ENCODE measurements at places on chromosomes 13 and 19.

- no peak for DNase-seq
Measured at GRCh38 chr13:48391257-48391656, 21.7 kb downstream of the LPAR6 start.

DNA sequence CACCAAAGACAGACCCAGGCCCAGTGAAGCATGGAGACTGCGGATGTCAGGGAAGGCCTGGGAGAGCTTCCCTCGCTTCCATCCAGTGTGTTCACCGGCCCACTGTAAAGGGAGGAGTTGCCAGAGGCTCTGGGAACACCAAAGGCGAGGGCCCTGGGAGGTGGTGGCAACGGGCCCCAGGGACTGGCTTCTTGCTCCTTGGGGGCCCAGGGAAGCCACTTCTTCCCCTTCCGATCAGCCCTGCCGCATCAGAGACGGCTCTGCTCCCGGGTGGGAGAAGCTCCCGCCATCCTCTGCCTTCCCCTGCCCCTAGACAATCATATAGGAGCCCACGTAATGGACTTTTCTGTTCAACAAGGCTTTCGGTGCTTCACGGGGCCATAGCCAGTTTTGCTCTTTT is 83.4 kb upstream of the GPR183 start:
- no peak for DNase-seq

DNA sequence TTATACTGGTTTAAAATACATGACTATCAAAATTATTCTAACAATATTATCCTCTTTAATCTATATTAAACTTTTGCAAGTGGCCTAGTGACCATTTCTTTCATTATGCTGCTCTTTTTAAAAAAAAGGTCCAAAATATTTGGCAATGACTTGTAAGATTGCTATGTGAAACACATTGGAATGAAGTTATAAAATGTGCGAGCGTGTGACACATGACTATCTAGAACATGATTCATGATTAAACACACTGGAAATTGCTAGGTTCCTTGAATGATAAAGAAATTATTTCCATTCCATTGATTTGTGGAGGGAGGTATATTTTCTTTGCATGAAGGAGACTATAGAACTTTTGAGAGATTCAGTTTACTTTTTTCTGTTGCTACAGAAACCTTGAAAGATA is 739.1 kb downstream of the DIAPH3 start:
- no peak for DNase-seq

DNA sequence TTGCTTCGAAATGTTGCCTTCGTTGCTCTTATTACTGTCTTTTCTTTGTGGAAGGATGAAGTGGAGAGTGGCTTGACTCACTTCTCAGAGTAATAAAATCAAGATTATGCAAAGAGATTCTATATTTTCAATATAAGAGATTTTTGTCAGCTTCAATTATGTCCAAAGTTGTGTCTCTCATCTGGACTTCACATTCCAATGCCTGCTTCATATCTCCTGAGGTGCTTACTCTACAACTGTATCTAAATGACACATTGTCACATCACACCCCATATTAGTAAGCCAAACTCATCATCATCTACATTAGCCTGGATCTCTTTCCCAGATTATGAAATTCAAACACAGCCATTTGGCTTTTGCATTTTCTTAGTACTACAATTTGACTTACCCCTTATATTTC is 409.4 kb downstream of the DACH1 start:
- DNase-seq = no peak

- no peak for DNase-seq
Measured at GRCh38 chr19:38538793-38539528, 78.8 kb downstream of the MAP4K1 start.

DNA sequence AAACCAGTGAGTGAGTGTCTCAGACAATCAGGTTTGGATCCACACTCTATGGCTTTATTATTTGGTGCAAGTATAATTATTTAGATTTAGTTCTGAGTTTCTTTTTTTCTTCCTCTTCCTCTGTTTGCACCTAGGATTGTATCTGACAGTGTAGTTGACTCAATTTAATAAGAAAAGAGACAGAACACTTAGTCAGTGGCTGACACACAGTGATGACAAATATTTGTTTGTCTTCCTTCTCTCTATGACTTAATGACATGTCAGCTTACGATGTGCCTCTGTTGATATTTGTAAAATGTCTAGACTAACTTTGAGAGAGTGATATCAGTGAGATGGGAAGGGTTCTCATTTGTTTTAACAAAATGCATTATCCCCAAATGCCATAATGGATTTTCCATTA is 129.5 kb upstream of the SLC10A2 start:
- DNase-seq = no peak

- peak; percentile 27 for DNase-seq
Measured at GRCh38 chr19:4455719-4456475, 1.7 kb downstream of the UBXN6 start.

DNA sequence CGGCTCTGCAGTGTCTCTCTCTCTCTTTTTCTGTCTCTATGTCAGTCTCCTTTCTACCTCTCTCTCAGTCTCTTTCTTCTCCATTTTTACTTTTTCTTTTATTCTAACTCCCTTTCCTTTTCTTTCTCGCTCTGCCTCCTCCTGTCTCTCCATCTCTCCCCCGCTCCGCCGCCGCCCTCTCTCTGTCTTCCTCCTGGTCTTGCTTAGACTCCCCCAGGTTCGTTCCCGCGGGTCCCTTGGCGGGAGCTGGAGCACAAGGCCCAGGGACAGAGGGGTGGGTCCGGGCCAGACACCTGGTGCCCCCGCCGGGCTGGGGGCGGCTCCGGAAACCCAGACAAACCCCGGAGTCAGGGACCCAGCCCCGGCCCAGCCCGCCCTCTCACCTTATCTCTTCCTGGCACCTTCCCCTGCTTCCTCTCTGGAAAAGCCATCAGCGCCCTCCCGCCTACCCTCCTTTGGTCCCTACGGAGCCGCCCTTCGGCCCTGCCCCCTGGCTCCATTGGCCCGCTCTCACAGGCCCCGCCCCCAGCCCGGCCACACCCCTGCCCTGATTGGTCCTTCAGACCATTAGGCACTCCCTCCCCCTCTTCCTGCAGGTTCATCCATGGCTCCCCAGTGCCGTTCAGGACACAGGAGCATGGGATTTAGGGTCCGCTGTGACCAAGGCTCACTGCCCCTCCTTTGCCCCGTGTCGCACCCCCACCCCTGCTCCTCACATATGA is 15.4 kb upstream of the NOP53 start:
- DNase-seq = peak; percentile 32

- no peak for DNase-seq
Measured at GRCh38 chr13:29464105-29464679, 131.3 kb downstream of the SLC7A1 start.

- DNase-seq = no peak
Measured at GRCh38 chr13:104592127-104592526, 1525.9 kb upstream of the SLC10A2 start.

GRCh38 chr19:50399368-50399745 is 15.2 kb downstream of the POLD1 start:
- DNase-seq = no peak
